ENCODE measurements at places on chromosomes 1 and 21.

DNA sequence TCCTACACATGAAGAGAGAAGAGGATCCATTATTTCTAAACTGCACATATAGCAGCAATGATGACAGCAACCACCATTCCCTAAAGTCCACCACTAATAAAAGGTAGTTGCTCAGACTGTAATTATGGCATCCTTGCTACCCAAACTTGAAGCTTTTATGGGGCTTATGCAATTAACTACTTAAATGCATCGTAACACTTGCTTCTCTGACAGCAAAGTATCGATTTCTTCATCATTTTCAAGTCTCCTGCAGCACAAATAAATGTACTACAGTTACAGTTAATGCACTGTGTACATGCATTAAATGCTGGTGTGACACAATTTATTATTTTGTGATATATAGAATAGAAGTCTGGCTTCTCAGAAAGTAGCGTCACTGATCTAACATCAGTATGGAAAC lies 241.7 kb downstream of the USH2A start:
- no peak for DNase-seq

DNA sequence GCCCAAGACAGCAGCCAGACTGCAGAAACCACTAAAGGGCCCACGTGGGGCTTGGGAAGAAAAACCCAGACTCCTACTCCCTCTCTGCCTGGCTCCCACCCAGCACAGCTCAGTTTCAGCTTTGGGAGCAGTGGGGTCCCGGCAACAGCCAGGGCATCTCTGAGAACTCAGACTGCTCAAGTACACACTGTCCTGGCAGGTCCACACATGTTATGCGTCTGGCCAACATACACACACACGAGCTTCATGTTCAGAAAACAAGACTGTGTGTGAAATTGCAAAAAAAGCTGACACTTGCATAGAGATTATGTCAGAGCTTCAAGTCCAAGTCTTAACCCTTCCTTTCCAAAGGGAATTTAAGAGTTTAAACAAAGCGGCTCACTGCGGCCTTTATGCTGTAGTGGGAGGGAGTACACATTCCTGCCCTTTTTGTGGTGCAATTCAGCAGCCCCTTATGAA lies 136.6 kb upstream of the CD34 start:
- DNase-seq = no peak

GRCh38 chr1:220655509-220655908 lies 34.7 kb upstream of the C1orf115 start:
- DNase-seq = no peak

- no peak for DNase-seq
Measured at GRCh38 chr1:220979371-220979770, 100.1 kb downstream of the HLX start.

- DNase-seq = no peak
Measured at GRCh38 chr1:177849130-177849529, 120.7 kb downstream of the SEC16B start.

- no peak for DNase-seq
Measured at GRCh38 chr1:4087530-4088420, 187.7 kb upstream of the C1orf174 start.

DNA sequence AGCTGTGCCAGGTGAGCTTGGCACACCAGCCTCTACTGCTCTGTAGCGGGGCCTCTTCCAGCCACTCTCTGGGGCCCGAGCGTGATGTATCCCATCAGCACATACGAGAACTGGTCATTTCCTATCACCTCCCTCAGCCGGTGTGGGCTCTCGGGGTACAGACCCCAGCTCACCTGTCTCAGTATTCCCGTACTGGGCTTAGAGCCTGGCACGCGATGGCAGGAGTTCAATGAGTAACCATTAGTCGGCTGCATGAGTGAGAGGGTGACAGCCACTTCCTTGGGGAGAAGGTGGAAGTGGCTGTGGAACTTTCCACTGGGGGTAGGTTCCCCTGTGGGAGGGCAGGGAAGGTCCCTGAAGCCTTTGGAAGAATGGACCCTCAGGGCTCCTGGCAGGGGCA lies 46.1 kb downstream of the ECE1 start:
- no peak for DNase-seq

- no peak for DNase-seq
Measured at GRCh38 chr1:99650030-99650429, 4.1 kb downstream of the PALMD start.

DNA sequence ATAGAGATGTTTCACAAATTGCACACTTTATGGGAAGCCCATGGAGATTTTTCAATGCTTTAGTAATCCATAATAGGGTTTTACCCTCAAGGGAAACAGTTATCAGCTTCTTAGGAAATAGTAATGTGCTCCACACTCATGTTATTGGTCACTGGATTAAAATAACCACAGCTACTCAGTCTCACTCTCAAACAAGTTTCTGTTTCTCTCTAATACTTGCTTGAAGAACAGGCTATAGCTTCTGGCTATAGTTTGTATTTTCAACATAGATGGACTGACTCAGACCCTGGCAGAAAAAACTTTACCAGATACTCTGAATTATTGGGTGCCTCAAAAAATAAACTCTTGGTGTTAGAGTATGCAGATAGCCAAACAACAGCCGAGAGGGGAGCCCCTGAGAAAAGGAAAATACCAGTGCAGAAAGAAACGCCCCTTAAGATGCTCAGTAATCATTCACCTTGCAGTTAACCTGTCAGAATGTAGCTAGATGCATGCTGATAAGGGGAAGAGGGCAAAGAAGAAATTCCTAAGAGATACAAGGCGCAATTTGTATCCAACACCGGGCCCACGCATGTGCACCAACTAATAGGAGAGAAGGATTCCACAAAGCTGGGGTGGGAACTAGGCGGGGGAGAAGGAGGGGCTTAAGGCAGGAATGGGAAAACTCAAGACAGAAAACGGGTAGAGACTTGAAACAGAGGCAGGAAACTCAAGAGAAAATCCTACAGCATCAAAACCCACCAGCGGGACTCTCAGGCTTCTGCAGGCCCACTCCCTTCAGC lies 30.4 kb upstream of the PDE4B start:
- no peak for DNase-seq

DNA sequence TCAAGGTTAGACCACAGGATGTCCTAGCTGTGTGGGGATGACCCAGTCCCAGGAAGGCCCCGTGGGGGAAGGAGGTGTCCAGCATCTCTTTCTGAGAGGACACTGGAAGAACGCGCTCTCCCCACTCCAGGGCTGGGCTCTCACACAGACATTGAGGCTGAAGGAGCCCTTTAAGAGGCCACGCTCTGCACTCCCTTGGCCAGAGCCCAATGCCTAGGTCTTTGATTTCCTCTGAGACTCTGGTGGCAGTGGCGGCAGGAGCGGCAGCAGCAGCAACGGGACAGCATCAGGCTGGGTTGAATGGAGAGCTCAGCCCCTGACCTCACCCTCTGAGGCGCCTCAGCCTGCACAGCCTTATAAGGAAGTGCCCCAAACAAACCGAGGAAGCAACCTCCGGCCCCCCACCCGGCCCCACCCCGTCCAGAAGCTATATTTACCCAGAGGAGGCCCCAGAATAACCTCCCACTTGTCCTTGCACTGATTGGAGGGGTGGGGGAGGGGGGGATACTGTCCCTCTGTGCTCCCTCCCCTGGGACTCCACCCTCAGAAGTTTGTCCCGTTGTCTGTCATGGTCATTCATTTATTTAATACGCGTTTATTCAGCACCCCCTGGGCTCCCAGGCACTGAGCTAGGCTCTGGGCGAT lies 12.3 kb downstream of the NES start:
- no peak for DNase-seq

DNA sequence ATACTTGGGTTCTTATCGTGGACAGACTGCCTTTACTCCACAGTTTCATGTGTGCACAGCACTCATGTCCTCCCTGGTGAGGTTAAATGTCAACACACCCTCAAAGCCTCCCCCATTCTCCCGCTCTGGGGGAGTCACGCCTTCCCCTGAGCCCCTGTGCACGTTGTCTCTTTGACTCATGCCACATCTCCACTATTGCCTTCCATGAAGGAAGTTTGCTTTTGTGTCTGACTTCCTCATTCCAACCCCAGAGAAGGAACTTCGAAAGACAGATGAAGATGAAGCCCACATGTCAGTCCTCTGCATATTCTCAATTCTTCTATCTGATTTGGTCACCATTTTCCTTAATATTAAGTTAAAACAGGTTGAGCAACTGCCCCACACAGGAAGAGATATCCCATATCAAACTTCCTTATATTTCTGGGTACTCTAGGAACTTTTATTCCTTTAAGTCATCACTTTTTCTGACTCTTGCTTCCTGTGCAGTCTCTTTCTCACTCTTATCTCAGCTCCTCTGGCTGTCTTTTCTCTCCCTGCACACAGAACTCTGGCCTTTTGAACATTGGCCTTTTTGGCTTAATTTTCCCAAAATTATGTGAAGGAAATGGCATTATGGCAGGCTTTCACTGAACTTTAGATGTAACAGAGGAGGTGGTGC lies 41.5 kb downstream of the C4BPA start:
- no peak for DNase-seq

- DNase-seq = no peak
Measured at GRCh38 chr1:157092831-157093230, 6.8 kb downstream of the ETV3L start.

DNA sequence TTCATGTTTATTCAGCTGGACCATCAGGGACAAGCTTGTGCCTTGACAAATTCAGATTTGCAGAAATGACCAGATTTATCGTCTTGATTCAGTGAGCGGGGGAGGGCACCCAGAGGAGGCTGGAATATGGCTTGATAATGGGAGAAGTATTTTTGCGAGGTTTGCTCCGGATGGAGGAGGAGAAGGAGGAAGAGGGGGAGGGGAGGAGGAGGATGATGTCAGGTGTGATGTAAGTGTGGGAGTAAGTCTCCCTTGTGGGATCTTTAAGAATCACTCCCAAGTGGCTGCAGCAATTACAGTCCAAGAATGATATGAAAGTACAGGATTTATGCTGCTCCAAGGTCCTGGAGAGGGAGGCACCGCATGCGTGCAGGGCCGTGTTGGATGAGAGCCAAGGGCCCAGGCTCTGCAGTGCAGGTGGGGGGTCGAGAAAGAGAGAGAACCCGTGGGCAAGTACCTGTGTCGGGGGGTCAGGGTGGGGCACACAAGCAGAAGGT lies 5.6 kb upstream of the ZNF496 start:
- no peak for DNase-seq

GRCh38 chr1:4093856-4094565 lies 193.9 kb upstream of the C1orf174 start:
- no peak for DNase-seq
